Smooth muscle cell of the umbilical artery (primary cell): ENCODE measurements at places on chromosomes 7 and 10. TPM values are rescaled to one million over a fixed set of nuclear protein-coding genes. Genes with fewer than 3 reads are reported as not detected.

Gene TMEM184A
- total RNA-seq = 0.23 TPM in 1 of 2 replicates, not detected in the other

Gene INA
- 0.30 and 2.5 TPM in 2 replicates for total RNA-seq

Gene ASIC3
- 0.05 TPM in 1 of 2 replicates, not detected in the other for total RNA-seq

Gene MCM10
- 0.89 and 7.2 TPM in 2 replicates for total RNA-seq

Gene TACC2
- total RNA-seq = 2.4 and 7.8 TPM in 2 replicates

Gene UNC5B
- 43.4 and 46.3 TPM in 2 replicates for total RNA-seq
